ENCODE measurements at places on chromosomes 7 and 10. TPM values are rescaled to one million over a fixed set of nuclear protein-coding genes. Genes with fewer than 3 reads are reported as not detected.

GRCh38 chr7:29300026-29300480 is 105.5 kb downstream of the CHN2 start:
- no peak for DNase-seq

DNA sequence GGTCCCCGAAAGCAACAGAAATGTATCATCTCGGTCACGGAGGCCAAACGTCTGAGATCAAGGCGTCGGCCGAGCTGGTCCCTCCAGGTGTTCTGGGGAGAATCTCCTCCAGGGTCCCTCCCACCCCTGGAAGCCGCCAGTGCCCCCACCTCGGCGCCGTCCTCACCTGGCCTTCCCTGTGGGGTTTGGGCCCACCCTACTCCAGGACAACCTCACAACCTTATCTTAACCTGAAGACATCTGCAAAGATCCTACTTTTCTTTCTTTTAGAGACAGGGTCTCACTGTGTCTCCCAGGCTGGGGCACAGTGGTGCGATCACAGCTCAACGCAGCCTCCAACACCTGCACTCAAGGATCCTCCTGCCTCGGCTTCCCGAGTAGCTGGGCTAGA is 33.4 kb downstream of the ADAP1 start:
- DNase-seq, result no peak

GRCh38 chr10:120483006-120483405 is 26.0 kb downstream of the PLPP4 start:
- DNase-seq, result no peak

OR2A5 gene
- not detected for total RNA-seq

OR2F1 gene
- not detected for total RNA-seq

Measured in activated CD4-positive, alpha-beta T cell treated with anti-CD3 and anti-CD28 coated beads for 36 hours (primary cell).